ENCODE measurements at places on chromosomes 11 and 22.

GRCh38 chr11:105100981-105101630, 38.5 kb downstream of the CARD18 start:
- no peak for DNase-seq

- DNase-seq: no peak
These were observed 774 bp upstream of the E2F8 start for GRCh38 chr11:19241260-19242178.

DNA sequence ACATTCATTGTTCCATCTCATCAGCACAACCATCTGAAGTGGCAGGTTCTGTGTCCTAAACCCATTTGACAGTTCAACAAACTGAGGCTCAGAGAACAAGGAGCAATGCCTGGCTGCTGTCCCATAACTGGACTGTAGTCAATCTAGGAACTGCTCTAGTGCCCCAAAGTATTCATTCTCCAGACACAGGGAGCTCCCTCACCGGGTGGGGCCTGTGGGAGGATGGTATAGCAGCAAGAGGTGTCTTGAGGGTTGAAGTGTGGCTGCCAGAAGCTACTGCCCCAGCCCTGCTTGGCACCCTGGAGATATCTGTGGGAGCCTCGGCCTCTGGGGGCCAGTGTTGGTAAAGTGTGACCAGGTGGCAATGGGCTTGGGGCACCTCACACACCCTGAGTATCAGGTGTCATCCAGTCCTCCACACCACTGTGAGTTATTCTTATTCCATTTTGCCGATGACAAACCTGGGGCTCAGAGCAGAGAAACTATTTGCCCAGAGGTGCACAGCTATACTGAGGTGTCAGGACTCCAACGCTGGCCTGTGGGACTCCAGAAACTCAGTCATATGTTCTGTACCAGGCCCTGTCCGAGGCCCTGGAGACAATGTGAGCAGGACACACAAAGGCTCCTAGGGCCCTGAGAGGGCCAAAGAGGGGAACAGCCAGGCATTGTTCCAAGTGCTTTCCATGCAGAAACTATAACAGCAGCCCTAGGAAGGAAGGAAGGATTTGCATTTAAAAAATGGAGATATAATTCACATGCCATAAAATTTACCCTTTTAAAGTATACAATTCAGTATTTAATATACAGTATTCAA, 46.0 kb upstream of the KLHL35 start:
- DNase-seq: no peak

DNA sequence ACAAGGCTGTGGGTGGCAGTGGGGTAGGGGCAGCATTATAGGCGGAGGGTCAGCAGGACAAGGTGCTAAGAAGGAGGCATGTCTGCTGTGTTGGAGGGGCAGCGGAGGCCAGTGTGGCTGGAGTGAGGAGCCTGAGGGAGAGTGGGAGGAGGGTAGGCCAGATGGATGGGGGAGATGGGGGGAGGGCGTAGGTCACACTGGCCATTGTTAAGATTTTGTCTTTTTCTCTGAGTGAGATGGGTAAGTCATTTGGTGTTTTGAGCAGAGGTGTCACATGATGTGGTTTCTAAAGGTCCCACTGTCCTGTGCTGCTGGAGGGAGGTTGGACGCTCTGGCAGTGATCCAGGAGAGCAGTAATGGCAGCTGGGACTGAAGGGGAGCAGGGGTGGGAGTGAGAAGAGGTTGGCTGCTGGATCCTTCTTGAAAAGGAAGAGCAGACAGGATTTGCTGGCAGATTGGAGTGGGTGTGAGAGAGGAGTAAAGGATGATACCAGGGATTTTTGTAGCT, 9.8 kb downstream of the PPP6R3 start:
- DNase-seq: no peak

- DNase-seq: no peak
These were observed 494.6 kb upstream of the FAT3 start for GRCh38 chr11:91730057-91730456.

- DNase-seq: no peak
These were observed 24.4 kb downstream of the METTL15 start for GRCh38 chr11:28132548-28132947.

DNA sequence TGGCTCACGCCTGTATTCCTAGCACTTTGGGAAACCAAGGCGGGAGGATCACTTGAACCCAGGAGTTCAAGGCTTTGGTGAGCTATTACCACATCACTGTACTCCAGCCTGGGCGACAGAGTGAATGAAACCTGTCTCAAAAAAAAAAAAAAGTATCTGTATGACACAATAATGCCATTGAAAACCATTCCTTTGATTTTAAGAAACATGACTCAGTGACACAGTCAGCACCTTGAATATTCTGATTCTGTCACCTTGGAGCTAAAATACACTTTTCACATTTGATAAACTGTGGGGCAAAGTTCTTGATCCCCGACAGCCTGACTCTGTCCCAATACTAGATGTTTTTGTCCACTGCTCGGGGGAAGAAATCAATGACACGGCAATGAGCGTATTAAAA, 16.7 kb upstream of the ELFN2 start:
- DNase-seq: no peak

GRCh38 chr22:45878901-45879551, 97.9 kb downstream of the WNT7B start:
- no peak for DNase-seq

GRCh38 chr22:17116572-17117330, 4.4 kb downstream of the TMEM121B start:
- DNase-seq: no peak

DNA sequence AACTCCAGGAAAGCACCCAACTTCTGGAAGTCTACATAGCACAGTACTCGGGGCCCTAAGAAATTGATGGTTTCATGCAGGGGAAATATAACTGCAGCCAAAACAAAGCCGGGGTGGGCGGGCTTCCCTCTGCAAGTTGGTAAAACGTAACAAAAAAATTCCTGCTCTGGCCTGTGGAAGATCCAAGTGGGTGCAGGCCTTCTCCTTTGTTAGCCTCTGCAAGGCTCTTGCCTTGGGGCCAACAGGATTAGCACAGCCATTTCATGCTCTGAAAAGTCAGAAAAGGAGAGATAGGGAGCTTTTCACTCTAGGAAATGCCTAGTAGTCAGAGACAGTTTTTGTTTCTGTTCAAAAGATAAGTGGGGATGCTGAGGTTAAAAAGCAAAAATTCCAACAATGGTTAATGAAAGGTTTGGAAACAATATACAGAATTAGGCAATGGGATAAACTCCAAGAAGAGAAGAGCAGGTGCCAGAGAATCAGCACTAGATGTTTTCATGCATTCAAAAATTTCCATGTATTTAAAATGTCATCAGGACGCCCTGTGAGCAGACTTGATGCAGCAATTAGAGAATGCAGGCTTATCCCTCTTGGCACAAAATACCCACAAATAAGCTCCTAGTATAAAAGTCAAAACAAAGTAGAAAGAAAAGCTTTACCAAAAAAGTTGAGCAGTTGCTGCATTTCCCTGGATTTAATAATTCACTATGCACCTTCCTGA, 72.3 kb upstream of the CHRM4 start:
- no peak for DNase-seq

- no peak for DNase-seq
These were observed 135.4 kb upstream of the PLET1 start for GRCh38 chr11:112396076-112396475.

- no peak for DNase-seq
These were observed 352.9 kb downstream of the CTTN start for GRCh38 chr11:70751142-70751734.

DNA sequence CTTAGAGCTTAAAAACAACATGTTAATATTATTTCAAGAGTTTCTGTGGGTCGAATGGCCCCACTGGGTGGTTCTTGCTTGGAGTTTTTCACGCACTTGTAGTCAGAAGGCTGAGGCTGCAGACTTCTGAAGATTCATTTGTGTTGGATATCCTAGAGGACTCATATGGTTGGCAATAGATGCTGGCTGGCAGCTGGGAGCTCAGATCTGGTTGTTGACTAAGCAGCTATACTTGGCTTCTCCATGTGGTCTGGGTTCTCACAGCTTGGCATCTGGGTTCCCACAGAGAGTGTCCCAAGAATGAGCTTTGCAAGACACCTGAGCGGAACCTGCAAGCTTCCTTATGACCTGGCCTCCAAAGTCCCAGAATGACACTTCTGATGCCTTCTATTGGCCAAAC, 163.9 kb upstream of the ZC3H12C start:
- DNase-seq: no peak

DNA sequence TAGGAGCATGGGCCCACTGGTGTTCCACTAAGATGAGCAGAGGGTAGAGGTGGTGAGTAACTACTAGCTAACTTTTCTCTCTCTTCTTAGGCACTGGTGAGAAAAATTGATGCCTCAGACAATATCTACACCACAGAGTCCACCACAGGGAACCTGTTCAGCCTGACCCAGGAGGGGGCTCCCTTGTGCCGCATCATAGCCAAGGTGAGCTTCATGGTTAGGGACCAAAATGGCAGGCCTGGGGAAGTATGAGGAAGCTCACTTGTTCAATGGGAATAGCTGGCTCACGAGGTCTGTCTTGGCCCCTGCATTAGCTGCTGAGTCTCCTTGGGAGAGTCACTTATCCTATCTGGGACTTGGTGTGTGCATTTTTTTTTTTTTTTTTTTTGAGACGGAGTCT, 75.9 kb downstream of the INSC start:
- DNase-seq: no peak

GRCh38 chr22:42291287-42291686, 20.8 kb upstream of the TCF20 start:
- no peak for DNase-seq

- DNase-seq: no peak
These were observed 1.6 kb downstream of the CECR2 start for GRCh38 chr22:17370766-17371432.

- DNase-seq: no peak
These were observed 23.6 kb upstream of the CACNG2 start for GRCh38 chr22:36727110-36727509.

- DNase-seq: no peak
These were observed 41.3 kb downstream of the TNKS1BP1 start for GRCh38 chr11:57283231-57283990.

GRCh38 chr11:120013325-120014250, 124.3 kb downstream of the TRIM29 start:
- peak; percentile 36 for DNase-seq

GRCh38 chr11:90916706-90917105, 693.9 kb upstream of the CHORDC1 start:
- no peak for DNase-seq

DNA sequence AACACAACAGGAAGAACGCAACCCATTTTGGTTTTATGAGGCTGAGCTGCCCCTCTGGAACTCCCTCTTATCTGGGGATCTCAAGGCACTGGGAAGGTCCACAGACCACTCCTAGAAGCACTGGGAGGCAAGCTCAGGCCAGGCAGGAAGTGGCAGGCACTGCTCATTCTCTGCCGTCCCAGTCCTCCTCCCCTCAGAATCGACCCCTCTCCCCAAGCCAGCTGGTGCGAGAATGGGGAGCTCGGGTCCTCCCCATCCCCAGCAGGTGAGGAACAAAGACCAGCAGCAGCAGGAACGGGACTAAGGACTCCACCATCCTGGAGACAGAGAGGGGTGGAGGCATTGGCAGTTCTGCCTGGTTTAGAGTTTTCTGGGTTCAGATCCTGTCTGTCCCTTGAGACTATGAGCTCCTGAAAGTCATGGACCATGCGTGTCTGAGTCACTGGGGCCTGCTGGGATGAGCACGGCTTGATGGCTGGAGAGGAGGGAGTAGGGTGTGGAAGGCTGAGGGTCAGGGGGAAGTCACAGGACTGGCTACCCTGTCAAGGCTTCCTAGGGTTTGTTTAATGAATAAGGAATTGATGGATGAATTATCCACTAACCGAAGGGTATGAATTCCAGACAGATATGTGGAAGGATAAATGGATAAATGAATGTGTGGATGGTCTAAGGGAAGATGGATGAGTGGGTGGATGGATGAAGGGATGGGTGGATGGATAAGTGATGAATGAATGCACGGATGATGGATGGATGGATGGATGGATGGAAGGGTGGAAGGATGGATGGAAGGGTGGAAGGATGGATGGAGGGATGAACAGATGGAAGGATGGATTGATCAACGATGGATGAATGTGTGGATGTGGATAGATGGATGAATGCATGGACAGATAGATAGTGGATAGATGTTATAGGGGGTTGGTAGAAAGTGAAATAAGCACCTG, 6.4 kb downstream of the MYEOV start:
- no peak for DNase-seq

DNA sequence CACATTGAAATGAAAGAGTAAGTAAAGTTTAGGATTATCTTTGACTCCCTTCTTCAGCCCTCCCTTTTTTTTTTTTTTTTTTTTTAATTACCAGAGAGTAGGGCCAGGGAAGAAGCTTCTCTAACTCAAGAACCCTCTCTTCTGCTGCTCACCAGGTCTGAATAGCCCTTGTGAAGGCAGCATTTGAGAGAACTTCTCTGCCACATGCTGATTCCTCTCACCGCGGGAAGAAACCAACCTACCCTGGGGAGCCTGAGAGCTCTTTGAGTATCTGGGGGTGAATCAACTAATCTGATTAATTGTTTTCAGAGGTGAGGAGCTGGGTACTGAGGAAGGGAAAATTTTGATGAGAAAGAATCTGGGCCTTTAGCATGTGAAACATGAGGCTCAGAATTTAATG, 434.5 kb upstream of the CCDC90B start:
- no peak for DNase-seq

- no peak for DNase-seq
These were observed 79.1 kb downstream of the SNX19 start for GRCh38 chr11:130837194-130837593.

GRCh38 chr11:130705670-130706421, 210.4 kb downstream of the SNX19 start:
- DNase-seq: no peak

- no peak for DNase-seq
These were observed 747 bp downstream of the NXF1 start for GRCh38 chr11:62804310-62805075.

DNA sequence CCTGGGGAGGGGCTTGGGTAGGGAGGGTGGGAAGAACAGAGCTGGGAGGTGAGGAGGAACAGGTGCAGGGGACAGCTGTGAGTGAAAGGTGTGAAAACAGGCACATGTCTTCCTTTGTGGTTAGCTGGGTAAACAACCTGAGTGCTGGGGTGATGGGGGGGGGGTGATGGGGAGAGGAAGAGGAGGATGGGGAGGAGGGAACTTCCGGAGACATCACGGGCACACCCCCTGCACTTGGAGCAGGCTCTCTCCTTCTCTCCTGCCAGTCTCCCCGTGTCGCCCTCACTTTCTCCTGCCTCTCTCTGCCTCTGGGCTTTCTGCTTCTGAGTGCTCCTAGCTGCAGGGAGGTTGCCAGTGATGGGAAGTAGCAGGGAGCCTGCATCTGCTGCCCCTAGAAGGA, 8.8 kb downstream of the CXCR5 start:
- no peak for DNase-seq

DNA sequence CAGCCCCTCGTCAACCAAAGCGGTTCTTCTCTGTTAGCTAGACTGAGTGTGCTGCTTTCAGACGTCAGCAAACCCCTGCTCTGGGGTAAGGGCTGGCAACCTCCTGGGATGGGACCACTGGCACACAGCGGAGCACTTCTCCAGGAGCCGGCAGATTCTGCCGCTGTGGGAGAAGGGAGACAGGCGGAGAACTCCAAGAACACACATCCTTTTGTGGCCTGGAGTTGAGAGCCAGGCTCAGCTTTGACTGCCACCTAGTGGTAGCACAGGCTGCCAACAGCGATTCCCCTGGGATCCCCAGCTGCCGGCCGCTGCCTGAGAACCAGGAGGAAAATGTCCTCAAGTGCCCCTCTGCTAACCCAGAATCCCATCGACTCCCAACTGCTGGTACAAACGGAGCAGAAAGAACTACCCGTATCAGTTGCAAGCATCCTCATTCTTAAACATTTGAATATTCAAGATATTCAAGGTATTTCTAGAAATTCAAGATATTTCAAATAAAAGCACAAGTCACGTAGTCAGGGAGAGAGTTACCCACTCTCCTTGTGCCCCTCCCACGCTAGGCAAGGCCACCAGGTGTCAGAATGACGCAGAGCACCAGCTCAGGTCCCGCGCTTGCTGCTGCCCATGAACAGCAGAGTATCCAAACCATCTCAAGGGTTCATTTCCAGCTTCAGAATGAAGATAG, 4.9 kb downstream of the LTO1 start:
- DNase-seq: peak; percentile 75
